ENCODE measurements at places on chromosomes 16 and 17.

- no peak for DNase-seq
Observed at GRCh38 chr17:18225642-18226283, 328 bp downstream of the LLGL1 start.

GRCh38 chr17:59001158-59001814 lies 105.4 kb downstream of the TRIM37 start:
- no peak for DNase-seq

- DNase-seq = no peak
Observed at GRCh38 chr16:22743401-22743800, 70.6 kb upstream of the HS3ST2 start.

DNA sequence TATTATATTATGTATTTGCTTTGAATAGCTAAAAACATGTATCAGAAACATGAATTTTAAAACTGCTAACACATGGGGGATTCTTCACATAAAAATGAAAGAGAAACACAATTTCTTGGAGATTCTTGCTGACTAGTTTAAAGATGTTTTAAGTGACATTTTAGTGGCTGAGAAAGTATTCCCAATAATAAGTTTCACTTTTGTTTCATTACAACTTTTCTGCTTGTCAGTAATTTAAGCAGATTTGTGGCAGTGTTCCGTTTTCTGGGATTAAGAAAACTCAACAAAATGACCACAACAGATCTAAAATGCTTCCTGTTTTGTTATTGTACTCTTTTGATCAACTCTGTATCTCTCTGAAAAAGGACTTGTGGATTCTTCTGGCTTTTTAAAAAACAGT lies 75.9 kb downstream of the NLK start:
- DNase-seq = no peak

GRCh38 chr17:76690596-76691280 lies 20.0 kb downstream of the MXRA7 start:
- DNase-seq = no peak
